ENCODE measurements at places on chromosomes 11 and 22.

- DNase-seq: no peak
Observed at GRCh38 chr22:29193021-29193420, 12.7 kb upstream of the EMID1 start.

GRCh38 chr11:118310781-118311485, 6.4 kb downstream of the CD3E start:
- DNase-seq: no peak

DNA sequence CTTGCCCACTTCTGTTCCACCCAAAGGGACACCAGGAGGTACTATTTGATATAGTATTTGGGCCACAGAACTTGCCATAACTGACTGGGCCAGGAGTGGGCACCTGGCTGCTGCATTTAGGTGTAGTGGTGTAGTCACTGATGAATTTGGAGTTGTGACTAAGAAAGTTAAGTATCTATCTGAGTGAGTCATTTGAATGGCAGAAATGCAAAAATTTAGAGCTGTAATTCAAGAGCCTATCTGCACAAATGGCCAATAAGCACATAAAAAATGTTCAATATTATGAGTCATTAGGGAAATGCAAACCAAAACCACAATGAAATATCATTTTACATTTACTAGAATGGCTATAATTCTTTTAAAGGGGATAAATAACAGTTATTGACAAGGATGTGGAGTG, 14.7 kb downstream of the GLYATL2 start:
- no peak for DNase-seq

GRCh38 chr11:67633758-67634365, 4.1 kb upstream of the NUDT8 start:
- no peak for DNase-seq

GRCh38 chr11:102749101-102749722, 24.5 kb upstream of the MMP8 start:
- DNase-seq: no peak

GRCh38 chr11:65416841-65417701, 5.5 kb upstream of the NEAT1 start:
- no peak for DNase-seq

- DNase-seq: no peak
Observed at GRCh38 chr22:42214633-42215415, 55.6 kb downstream of the TCF20 start.

DNA sequence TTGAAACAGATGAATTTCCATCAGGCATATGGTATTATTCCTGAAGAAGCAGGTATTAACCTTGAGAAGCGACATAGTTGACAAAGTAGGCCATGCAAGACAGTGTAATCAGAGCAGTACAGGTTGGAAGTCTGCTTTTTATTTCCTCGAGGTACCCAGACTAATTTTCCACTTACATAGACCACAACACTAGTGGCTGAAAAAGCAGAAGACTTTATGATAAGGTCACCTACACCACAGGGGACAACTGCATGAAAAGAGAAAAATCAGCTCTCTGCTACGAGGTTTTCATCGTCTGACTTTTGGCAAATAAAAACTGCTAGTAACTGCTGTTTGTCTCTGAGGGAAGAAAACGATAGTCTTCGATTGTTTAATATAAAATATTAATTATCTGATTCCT, 77.5 kb downstream of the CNTN5 start:
- DNase-seq: no peak

GRCh38 chr11:68021167-68021787, 9.2 kb upstream of the NDUFS8 start:
- no peak for DNase-seq

- peak; percentile 62 for DNase-seq
Observed at GRCh38 chr11:12864316-12865156, 144.6 kb upstream of the RASSF10 start.

GRCh38 chr11:76257074-76257719, 50.9 kb upstream of the WNT11 start:
- no peak for DNase-seq

- no peak for DNase-seq
Observed at GRCh38 chr11:117100556-117100955, 2.3 kb upstream of the SIK3 start.

DNA sequence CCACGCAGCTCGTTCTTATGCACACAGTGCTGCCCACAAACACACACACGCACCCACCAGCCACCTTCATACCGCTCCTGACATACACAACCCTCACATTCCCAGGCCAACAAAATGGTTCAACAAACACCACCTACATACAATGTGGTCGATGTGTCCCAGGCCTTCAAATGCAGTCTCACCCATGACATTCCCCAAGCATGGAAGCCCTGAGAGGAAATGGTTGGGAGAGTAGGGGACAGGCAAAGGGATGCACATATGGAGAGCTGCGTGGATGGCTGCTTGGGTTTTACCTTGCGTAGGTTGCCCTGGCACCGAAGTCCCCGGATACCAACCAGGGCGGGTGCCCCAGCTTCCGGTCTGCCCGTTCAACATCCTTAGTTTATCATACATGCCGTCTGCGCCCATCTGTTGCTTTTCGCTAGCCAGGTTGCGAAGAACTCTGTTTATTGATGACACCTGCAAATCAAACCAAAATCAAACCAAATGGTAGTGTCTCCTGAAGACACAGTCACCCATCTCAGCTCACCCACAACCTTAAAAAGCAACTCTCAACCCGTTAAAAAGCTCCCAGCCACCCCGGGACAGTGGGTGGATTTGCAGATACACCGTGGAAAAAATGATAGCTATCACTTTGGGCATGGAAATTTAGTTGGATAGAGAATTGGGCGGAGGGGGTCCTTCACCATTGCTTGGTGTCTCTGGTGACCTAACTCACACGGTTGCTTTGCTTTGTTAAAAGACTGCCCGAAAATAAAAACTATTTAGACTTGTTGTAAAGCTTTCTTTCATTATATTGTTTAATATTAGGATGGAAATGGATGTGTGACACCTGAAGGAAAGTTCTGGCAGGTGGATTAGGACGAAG, 10.5 kb downstream of the PAX6 start:
- DNase-seq: no peak

DNA sequence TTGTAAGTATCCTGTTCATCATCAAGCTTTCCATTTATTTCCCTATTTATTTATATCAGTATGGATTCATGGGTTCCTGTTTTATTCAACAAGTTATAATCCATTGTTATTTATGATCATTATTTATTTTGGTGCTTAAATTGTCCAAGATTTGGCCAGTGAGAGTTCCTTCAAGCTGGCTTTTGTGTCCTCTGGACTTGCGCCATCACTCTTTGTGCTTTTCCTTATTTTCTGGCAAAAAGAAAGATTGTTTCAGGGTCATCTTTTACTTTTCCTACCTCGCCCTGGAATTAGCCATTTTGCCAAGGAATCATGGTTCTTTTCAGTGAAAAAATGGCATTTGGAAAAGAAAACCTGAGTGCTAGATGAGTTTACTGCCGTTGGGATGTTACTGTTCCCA, 193.4 kb downstream of the ADAMTS15 start:
- DNase-seq: no peak

DNA sequence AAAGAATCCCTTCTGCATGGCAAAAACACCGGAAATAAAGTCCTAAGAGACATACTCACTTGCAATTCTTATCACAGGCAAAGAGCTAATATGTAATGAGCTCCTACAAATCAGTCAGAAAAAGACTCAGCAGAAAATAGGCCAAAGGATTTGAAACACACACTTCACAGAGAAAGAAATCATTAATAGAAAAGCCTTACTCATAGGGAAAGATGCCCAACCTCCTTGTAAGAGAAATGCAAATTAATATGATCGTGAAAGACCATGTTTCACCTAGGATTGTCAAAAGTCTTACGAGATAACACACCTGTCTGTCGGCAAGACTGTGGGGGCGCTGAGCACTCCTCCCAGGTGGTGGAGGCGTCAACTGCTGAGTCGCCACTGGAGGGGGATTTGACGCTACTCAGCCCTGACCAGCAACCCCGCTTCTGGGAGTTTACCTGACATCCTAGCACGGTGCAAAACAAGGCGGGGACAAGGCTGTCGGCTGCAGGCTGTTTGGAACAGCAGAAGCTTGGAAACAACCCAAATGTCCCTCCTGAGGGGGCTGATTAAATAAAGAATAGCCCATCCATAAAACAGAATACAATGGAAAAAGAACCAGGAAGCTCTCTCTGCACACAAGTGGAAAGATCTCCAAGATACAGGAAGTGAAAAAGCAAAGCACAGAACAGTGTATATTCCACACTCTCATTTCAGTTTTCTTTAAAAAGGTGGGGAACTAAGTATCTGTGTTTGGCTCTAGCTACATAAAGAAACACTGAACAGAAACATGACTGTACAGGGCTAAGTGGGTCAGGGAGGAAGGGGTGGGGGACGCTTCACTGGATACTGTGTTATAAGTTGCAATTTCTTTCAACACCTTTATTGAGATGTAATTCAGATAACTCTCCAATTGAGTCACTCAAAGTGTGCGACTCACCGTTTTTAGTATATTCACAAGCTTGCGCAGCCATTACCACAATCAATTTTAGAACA, 11.5 kb downstream of the CSNK1E start:
- DNase-seq: peak; percentile 61

GRCh38 chr11:118247041-118247440, 5.1 kb downstream of the MPZL3 start:
- no peak for DNase-seq

DNA sequence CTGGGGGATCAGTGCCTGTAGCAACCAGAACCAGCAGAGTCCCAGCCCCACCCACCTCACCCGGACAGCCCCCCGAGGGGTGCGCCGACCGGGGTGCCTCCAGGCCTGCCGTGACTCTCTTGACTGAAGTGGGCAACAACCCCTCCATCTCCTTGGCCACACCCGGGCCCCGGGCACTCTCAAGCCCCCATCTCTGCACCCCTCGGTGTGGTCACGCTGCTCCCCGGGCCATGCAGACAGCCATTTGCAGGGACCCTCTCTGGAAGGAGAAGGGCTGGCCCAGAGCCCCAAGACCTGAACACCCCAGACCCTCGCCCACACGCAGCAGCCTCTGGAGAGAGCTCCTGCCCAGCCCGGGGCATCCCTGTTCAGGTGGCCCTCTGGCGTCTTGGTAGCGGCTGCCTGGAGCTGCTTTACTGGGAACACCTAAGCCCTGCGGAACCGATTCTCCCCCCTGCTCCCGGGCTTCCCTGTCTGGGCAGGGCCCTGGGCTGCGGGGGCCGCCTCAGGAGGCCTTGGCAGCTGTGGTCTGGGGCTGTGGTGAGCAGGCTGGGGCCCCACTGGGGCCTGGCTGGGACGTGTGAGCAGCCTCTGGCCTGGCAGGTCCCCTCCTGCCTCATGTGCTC, 84.9 kb downstream of the WNT7B start:
- no peak for DNase-seq

GRCh38 chr11:10590218-10590915, 21.9 kb upstream of the LYVE1 start:
- DNase-seq: no peak

DNA sequence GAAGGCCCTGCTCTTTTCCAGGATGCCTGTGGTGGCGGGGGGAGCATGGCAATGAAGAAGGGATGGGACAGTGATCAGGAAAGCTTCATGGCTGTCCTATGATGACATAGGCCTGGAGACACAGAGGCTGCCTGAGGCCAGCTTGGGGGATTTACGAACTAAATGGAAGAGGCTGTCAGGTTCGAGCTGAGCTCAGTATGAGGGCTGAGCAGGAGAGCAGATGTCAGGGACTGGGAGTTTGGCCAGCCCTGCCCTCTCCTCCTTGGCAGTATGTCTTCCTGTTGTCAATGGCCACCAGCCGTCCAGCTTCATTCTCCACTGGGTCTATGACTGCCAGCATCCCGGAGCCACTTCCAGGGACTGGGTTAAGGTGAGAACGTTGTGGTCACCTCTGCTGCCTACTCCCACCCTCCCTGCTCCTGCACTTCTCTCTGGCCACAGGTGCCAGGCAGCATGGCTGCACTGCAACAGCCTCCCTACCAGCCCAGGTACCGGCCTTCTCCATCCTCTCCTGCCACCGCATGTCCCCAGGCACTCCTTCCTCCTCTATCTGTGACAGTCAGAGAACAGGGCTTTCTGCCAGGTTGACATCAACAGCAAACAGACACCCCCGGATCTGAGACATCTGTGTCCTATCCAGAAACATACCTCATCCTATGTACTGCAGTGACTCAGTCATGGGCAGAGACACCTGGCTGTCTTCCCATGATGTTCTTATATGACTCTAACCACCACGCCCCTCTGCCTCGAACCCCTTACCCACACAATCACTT, 75.1 kb downstream of the KIRREL3 start:
- no peak for DNase-seq

DNA sequence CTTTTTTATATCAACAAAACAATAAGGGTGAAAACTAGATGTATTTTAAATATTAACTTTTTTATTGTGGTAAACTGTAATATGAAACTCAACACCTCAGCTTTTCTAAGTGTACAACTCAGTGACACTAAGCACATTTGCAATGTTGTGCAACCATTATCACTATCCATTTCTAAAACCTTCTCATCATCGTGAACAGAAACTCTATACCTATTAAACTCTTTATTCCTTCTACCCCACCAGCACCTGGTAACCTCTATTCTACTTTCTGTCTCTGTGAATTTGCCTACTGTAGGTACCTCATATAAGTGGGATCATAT, 9.4 kb downstream of the HORMAD2 start:
- no peak for DNase-seq

GRCh38 chr11:33390944-33391892, 134.0 kb downstream of the HIPK3 start:
- no peak for DNase-seq

DNA sequence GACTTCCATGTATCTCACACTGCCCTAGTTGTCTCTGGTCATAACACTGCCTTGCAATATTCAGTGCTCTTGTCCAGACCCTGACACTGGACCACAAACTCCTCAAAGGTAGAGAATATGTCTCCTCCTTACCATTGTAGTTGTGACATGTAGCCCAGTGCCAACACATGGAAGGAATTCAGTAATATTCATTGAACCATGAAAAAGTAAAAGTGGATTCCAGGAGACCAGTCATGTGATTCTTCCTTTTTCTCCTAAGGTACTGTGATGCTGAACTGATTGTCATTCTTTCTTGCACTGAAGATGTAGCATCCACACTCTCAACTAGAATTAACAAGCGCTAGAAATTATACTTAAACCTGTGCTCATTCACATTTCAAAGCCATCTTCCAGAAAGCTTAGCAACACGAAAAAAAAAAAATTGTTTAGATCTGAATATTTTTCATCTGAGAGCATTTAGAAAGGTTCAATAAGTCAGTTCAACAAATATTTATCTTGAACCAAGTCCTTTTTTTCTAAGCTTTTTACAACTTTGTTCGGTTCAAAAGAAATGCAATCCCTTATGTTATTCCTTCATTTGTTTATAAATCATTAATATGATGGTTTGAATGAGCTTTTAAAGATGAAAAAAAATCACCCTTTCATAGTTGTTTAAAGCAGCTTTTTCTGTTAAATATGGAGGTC, 224.7 kb upstream of the BLID start:
- no peak for DNase-seq
